HAP-1 (cell line): ENCODE measurements at places on chromosomes 12 and 14.

DNA sequence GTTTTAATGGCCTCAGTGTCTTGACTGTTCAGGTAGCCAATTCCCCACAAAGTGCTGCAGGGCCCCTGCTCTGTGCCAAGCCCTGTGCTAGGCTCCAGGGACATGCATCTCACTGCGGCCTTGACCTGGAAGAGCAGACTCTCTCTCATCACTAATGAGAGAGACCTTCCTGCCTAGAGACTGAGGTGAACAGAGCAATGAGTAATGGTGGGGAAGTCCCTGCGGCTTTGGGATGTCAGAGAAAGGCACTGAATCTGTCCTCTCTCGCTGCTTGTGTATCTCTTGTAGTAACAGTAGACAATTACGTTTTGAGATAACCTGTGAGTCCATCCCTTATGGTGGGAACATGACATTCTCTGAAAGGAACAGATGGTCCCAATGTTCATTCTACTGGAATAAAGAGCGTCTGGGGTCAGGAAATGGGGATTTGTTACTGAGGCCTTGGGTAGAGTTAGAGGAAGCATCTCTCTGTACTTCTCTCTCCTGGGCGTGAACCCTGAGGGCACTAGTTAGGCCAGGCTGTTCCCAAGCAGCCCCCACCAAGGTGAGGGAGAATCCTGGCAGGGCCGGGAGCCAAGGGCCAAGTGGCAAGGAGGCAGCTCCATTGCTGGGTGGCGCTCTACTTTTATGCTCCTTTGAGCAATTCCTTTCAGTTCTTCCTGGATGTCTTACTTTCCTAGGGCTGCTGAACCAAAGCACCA, 13.5 kb downstream of the NFATC4 start:
- DNase-seq: no peak

GRCh38 chr12:52007158-52007921, 594 bp downstream of the TAMALIN start:
- DNase-seq: peak; percentile 46

DNA sequence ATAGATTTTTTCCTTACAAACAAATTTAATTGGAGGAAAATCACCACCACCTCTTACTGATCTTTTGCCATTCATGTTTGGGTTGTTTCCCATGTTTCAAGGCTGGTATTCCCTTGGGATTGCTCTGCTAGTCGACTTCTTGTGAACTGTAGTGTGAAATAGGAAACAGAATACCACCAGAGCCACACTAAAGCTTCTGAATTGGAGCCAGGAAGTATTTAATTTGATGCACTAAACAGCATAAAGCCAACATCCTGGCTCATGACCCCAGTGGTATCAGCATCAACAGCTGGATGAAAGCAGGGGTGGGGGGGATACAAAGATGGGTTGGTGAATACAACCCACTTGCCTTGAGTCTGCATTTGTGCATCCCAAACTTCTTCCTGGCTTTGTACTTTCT, 127.5 kb downstream of the TBC1D30 start:
- no peak for DNase-seq

DNA sequence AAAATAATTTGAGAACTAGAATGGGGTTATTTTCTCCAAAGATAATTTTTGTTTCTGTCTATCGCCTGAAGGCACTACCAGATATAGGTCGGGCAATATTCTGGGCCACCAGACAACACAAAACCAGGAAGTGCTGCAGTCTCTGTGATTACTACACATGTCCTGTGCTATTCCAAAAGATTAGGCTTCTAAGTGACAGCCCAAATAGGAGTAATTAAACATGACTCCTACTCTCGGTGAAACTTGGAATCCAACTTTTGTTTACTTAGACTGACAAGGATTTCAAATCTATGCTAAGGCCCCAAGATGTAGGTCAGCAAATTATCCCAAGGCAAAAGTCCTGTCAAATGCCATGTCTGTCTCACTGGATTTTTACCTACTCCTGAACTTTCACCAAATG, 157.6 kb upstream of the LRFN5 start:
- no peak for DNase-seq

DNA sequence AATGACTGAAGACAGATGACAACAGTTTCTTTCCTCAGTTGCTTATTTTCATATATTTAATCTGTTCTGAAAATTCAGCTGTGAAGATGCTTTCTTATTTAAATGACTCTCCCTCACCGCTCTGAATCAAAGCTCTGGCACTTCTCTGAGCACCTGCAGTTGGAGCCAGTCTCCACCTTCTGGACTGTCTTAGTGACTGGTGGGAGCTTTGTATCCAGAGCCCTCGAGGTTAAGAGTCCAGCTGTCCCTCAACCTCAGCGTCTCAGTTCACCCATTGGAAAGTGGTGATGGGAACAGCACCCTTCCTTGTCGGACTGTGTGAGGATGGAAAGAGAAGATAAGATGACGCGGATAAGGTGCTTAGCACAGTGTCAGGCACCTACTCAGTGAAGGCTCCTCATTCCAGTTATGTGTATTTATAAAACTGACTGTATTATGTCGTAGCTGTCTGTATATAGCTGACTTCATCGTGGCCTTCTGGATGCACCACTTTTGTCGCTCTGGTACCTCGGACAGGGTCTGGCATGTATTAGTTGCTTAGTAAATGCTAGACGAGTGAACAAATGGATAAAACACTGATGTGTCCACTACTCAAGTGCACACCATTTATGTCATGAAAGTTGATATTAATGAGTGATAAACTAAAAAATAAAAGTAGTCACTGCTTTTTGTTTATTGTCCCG, 34.5 kb downstream of the ELK3 start:
- DNase-seq: no peak

GRCh38 chr12:49942512-49942893, 8.0 kb upstream of the AQP2 start:
- no peak for DNase-seq

GRCh38 chr14:32382704-32383103, 53.6 kb downstream of the AKAP6 start:
- DNase-seq: peak; percentile 27

GRCh38 chr14:76998910-76999309, 29.6 kb downstream of the IRF2BPL start:
- DNase-seq: no peak

GRCh38 chr12:45866299-45866698, 124.1 kb downstream of the SCAF11 start:
- DNase-seq: no peak

DNA sequence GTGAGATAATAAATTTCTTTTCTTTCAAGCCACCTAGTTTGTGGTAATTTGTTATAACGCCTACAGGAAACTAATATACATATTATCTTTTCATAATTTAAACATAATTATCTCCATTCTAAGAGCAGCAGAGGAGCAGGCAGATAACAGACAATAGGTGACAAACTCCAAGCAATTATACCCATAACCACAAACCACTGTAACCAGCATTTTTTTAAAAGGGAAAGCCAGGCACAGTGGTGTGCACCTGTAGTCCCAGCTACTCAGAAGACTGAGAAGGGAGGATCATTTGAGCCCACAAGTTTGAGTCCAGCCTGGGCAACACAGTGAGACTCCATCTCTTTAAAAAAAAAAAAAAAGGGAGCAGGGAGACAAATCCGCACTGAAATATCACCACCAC, 54.9 kb downstream of the ATF7 start:
- DNase-seq: no peak

DNA sequence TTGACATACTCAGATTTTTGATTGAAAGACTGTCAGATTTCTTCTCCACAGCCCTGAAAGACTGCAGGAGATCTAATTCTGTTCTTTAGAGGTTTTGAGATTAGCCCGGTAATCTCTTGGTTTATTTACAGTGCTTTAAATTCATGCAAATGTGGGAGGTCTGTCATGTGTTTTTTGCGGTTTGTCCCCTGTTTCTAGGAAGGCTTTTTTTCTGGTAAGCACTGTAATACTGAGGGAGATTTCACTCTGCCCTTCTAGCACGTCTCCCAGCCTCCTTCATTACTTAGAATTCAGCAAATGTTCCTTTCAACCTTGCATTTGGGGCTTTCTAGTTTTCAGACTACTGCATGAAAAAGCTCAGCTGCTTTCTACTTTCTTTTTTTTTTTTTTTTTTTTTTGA, 31.1 kb downstream of the GPHN start:
- DNase-seq: peak; percentile 10

DNA sequence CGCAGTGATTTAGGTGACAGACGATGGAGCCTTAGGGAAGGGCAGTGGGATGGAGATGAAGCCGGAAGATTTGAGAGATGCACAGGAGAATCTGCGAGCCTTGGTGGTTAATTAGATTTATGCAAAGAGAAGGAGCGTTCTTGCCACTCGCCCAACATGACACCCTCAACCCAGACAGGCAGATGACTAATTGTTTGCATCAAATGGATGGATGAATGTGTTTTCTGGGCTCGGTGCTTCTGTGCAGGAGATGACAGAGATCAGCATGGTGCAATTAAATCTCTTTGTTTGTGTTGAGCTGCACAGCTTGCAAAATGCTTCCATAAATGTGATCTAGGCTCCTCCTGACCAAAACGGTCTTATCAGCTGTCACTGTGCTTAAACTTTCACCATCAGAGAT, 202.3 kb upstream of the PRMT8 start:
- DNase-seq: no peak

DNA sequence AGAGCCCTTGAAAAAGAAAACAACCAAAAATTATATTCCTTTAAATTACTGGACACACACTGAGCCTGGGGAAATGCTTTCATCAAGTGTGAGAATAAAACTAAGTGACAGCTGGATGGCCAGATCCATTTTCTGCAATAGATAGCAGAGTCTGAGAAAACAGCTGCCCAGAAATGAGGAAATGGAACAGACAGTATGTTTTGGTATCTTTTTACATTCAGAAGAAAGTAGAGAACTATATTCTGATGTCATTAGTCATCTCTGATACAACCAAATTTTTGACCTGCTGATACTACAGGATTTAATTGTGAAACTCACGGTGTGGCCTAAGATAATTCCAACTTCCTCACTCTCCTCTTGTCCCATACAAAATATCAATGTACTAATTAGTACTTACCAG, 78.2 kb downstream of the HMGA2 start:
- DNase-seq: no peak

- DNase-seq: no peak
Measured at GRCh38 chr14:97943619-97944018, 1146.4 kb downstream of the VRK1 start.

DNA sequence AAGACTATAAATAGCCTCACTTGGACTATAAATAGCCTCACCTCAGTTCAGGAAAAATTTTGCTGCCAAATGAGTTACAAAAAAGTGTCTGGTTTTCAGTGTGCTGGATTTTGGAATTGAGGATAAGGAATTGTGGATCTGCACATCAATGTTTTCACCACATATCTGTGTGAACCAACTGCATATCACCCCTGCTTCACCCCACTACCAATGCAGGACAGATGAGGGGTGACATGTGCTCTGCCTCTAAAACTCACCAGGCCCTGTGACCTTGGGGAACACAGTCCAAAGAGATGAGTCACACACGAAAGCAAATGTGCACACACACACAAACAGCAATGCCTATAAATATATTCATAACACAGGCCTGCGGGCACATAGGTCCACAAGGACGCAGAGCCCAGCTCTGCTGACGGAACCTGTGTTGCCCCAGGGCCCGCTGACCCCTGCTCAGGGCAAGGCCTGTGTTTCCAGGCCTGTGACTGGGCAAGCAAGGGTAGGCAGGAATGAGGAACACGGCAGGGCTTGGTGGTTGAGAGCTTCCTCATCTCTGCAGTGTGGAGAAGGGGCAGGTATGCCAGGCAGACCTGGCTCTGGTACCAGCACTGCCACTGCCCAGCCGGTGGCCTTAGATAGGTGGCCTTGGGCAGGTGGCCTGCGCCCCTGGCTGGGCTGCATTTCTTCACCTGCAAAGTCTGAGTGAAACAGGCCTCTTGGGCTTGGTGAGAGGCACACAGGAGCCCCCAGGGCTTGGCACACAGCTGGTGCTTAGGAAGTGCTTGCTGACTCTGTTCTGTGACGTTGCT, 82.4 kb downstream of the ARL6IP4 start:
- no peak for DNase-seq

DNA sequence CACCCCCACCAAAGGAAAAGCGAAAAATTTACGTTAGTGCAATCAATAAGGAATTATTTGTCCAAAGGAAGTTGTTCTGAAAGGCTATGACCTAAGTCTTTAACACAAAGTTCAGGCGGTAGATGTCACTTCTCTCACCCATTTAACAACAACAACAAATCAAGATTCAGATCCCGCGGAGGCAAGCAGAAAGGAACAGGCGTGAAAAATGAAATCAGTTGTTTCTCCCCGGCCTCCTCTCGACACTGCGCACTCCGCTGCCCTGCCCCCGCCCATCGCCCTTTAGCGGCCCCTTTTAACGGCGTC, 1.4 kb downstream of the DENND5B start:
- no peak for DNase-seq

DNA sequence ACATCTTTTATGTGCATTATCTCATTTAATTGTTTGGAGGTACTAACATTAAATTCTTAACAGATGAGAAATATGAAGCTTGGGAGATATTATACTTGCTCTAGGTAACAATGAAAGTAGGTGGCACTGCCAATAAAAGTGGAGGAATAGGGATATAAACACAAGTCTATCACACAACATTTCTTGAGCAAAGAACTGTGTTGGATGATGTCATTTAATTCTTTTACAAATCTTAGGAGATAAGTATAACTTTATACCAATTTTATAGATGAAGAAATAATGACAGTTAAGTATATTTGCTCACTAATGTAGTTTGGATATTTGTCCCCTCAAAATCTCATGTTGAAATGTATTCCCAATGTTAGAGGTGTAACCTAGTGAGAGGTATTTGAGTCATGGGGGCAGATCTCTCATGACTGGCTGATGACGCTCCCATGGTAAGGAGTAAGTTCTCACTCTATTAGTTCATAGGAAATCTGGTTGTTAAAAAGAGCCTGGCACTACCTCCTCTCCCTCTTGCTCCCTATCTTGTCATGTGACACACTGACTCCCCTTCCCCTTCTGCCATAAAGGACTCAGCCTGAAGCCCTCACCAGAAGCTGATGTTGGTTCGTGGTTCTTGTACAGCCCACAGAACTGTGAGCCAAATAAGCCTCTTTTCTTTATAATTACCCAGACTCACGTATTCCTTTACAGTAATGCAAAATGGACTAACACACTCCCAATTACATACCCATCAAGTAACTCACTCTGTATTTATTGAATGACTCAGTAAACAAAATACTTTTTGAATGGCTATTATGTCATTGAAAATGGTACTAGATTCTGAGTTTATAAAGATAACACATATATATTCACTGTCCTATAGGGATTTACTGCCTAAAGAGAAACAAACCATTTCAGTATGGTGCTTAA, 146.8 kb upstream of the KITLG start:
- no peak for DNase-seq

GRCh38 chr14:71013551-71014192, 106.4 kb downstream of the PCNX1 start:
- no peak for DNase-seq

- DNase-seq: no peak
Measured at GRCh38 chr12:76083246-76083903, 1.1 kb downstream of the NAP1L1 start.

- DNase-seq: no peak
Measured at GRCh38 chr14:58291646-58292045, 6.7 kb upstream of the ARID4A start.

GRCh38 chr12:129119537-129119936, 266.3 kb downstream of the GLT1D1 start:
- DNase-seq: no peak

- DNase-seq: peak; percentile 94
Measured at GRCh38 chr14:105491366-105491973, 424 bp downstream of the TEDC1 start.

- DNase-seq: no peak
Measured at GRCh38 chr12:22105542-22105941, 59.5 kb downstream of the CMAS start.
